ENCODE measurements at places on chromosomes 6 and 20. TPM values are rescaled to one million over a fixed set of nuclear protein-coding genes. Genes with fewer than 3 reads are reported as not detected.

The RFX6 gene
- total RNA-seq, result not detected

The FOXS1 gene
- 0.25 TPM for total RNA-seq

The HLA-DQB1 gene
- total RNA-seq, result not detected

The CABLES2 gene
- 5.7 TPM for total RNA-seq

The SRMS gene
- total RNA-seq, result 0.14 TPM

The BPIFB4 gene
- not detected for total RNA-seq

The ETV7 gene
- 0.28 TPM for total RNA-seq

The PBOV1 gene
- total RNA-seq, result not detected

The BANF2 gene
- not detected for total RNA-seq

The COQ3 gene
- total RNA-seq, result 10.7 TPM

The BCKDHB gene
- total RNA-seq, result 6.5 TPM

The DSP gene
- 40.4 TPM for total RNA-seq

The PSORS1C2 gene
- not detected for total RNA-seq

The DEFB113 gene
- total RNA-seq, result not detected

The WASF1 gene
- 11.9 TPM for total RNA-seq

The LY86 gene
- total RNA-seq, result not detected
